Dorsolateral prefrontal cortex (tissue), 122 donors: ENCODE measurements at places on chromosomes 2 and 18.

DNA sequence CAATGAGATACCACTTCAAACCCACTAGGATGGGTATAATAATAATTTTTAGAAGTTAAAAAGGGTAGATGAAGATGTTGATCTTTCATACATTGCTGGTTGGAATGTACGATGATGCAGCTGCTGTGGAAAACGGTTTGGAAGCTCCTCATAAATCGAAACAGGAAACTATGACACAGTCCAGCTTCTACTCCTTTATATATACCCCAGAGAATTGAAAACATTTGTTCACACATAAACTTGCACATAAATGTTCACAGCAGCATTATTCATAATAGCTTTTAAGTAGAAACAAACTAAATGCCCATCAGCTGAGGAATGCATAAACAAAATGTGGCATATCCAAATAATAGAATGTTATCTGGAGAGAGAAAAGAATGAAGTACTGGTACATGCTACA lies 95.0 kb downstream of the STRADB start:
- DNase-seq = no peak

- DNase-seq = no peak
Observed at GRCh38 chr2:173181982-173182381, 106.3 kb downstream of the MAP3K20 start.

DNA sequence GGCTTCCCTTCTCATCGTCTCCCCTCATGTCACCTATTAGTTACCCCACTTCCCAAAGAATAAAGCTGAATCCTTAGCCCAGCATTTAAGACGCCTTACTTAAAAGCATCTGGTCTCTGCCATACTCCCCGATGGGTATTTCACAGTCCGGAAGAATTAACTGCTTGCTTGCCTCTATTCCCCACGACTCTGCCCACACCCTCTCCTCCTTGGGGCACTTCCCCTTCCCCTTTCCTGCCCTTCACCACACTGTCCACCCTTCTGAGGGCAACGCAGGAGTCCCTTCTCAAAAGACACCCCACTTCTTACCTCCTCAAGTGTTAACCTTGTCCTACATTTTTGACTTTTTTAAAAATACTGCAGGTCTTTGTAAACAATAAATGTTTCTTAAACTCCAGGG lies 60.1 kb upstream of the RMP24 start:
- no peak for DNase-seq

- no peak for DNase-seq
Observed at GRCh38 chr2:139369423-139370409, 589.5 kb upstream of the NXPH2 start.

DNA sequence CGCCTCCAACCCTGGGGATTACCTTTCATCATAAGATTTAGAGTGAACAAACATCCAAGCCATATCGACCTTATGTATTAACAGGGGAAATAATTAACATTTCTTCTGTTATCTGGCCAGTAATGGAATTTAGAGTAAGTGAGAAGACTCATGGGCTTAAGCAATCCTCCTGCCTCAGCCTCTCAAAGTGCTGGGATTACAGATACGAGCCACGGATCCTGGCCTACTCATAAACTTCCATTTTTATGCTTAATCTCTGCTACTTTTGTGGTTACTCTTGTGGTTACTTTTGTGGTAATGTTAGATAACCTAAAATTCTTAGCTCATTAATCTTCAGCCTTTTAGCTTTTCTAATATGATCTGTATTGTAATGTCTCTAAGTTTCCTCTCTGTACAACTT lies 159.3 kb upstream of the SLC8A1 start:
- no peak for DNase-seq

DNA sequence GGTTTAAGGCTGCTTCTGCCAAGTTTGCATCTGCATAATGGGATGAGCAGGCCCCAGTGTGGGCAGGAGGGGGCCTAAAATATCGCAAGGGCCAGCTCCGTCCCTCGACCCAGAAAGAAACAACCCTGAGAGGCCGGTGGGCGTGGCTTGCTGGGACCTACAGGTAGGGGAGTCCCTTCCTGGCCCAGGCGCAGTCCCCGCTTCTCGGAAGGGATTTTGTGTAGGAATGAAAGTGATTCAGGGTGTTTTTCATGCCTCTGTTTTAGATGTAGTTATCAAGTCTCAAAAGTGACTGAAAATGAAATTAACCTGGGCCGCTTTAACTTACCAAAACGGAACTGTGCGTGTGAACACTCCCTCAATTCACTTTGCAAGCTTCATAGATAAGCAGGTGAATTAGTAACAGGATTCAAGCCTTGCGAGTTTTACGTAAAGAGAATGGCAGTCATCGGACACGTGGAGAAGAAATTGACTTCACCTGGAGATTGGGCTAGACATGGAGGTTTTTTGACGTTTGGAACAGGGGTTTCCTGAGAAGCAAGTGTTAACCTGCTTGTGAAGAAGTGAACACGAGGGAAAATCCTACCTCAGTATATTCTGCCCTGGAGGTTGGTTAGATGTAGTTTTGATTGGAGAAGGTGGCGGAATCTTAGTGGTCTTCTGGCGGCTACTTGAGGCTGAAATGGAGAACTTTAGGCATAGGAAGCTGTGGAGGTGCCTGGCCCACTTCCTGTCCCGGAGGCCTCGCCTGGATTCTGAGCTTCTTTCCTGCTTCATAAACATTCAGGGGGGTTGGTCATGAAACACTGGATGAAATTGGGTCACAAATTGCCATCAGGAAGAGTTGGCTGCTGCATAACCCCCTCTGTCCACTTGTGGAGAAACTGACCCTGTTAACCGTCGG lies 1.7 kb downstream of the NCK2 start:
- DNase-seq = no peak

DNA sequence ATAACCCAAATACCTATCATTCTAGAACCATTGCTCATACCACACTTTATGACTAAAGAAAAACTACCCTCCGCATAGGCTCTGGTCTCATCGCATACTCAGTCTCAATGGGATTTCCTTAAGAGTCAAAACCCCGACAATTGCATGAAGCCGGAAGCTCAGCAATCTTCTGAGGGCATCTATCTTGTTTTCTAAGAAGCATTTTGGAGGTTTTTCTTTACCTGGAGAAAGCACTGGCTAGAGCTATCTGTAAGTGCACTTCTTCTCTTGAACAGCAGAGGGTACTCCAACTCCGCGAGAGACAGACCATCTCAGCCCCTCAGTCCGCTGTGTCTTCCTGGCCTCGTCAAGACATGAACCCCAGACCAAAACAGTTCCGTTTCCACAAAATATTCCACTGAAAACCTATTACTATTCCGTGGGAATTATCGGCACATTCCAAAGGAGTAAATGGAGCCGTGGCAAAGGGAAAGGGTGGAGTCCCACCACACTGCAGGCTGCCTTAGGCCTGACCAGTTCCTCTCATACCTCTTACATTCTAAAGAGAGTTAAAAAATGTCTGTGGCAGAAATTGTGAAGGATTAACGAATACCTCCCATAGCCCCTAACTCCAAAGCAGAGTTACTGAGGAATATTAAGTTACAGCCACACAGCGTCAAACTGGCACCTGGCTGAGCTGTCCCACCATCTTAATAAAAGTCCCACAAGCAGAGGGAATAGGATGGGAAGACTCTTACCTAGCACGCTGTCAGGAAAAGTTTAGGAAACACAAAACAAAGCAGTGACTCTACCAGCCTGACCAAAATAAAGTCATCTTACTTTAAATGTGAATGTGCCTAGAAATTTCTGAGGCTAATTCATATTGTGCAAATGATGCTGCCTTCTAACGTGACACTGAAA lies 325.6 kb upstream of the VRK2 start:
- peak; percentile 43 for DNase-seq

GRCh38 chr2:211513446-211513845 lies 957.0 kb downstream of the CPS1 start:
- DNase-seq = no peak

- peak; percentile 21 for DNase-seq
Observed at GRCh38 chr2:9693196-9693491, 62.3 kb upstream of the YWHAQ start.

- DNase-seq = no peak
Observed at GRCh38 chr2:96503637-96504243, 1.4 kb downstream of the NEURL3 start.

GRCh38 chr2:199850718-199851500 lies at the start of gene FTCDNL1:
TSS of gene FTCDNL1 (minus strand) at chr2:199851192. CDS start at chr2:199848962, 2,230 bp downstream.
- peak; percentile 73 for DNase-seq

DNA sequence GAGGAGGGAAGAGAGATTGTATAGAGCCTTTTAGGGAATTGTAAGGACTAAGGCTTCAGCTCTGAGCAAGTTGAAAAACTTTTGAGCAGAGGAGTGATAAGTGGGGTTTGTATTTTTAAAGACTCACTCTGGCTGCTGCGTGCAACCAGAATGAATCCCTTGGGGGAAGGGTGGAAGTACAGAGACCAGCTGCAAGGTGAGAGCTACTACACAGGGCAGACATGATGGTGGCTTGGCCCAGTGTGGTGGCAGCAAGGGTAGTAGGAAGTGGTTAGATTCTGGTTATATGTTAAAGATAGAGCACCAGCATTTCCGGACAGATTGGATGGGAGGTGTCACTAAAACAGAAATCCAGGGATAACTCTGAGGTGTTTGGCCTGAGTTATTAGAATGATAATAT lies 10.1 kb upstream of the SESTD1 start:
- DNase-seq = no peak

GRCh38 chr2:120777170-120777751 lies 41.6 kb downstream of the GLI2 start:
- no peak for DNase-seq

GRCh38 chr2:98477036-98477435 lies 32.4 kb downstream of the INPP4A start:
- no peak for DNase-seq

GRCh38 chr2:12057436-12058166 lies 311.2 kb downstream of the LPIN1 start:
- DNase-seq = no peak

DNA sequence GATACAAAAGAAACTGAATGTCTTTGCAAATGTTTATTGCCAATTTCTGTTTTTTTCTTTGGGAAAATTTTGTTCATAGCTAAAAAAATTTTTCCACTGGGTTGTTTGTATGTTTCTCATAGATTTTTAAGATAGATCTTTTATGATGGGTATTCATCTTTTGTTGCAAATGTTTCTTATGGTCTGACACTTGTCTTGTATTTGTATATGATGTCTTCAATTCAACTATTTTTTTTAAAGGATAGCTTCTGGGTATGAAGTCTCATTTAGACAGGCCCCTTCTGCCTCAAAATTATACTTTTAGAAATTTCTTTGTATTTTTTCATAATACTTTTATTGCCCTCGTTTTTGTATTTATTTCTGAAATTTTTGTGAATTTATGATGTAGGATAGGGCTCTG lies 73.8 kb downstream of the KCTD1 start:
- no peak for DNase-seq
